DMS 273 treated with DMSO at 0.1 percent for 48 hours (cell line): ENCODE measurements at places on chromosomes 16 and 17.

DNA sequence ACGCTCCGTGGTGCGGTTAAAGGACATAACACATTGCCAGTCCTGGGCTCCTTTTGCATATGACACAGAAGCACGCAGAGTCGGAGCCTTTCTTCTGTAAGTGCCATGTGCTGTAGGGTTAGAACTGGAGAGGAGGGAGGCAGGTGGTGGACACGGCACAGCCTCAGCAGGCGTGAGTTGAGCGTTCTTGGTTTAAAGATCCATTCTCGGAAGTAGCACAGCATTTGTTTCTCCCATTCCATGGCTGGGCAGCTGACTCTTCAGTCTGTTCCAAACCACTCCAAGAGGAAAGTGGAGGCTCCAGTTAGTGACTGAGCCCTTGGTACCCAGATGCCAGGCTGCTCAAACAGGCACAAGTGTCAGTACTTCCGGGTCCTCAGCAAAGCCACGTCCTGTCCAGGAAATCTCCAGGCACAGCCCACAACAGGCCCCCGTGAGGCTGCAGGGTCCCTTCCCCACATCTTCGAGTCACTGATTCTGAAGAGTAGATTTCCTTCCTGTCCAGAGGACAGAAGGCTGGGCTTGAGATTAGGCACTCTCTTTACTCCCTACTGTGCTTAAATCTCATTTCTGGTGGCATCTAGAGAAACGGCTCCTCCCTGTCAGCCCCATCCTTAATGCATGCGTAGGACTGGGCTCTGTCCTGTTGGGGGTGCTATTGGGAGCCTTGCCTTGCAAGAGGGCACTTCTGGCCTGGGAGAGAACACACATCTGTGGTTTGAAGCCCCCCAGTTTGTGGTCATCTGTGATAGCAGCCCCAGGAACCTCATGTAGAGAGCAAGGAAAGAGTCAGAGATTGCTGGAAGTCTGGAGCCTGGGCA, 39.6 kb upstream of the NAT9 start:
- DNase-seq, result no peak

DNA sequence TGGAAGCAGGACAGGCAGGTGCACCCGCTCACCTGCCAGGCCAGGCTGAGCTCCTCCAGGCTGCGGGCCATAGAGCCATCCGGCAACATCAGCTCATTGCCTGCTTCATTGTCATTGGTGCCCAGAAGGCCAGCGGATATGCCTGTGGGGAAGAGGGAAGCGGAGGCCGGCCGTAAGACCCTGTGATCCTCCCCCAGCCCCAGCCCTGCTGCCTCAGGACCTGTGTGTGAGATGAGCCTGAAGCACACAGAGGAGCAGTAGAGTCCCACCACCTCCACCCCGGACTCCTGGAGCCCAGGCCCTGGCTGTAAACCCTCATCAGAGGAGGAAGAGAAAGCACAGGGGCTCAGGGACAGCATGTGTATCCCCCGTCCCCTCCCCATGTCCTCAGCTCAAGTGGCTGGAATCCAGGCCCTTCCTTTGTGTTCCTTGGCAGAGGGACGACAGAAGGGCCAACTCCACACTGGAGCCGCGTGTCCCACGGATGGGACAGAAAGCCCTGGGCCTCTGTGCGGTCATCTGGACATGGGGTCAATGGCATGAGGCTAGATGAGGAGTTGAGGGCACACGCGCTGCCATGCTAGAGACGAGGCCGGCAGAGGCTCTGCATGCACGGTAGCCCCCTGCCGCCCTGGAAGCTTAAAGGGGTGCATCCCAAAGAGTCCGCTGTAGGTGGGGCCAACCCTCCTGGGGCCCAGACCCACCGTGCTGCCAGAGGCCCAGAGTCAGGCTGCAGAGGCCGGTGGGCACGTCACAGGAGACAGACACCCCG, 39.1 kb downstream of the RMI2 start:
- no peak for DNase-seq

GRCh38 chr16:4991754-4992153, 33.6 kb downstream of the SEC14L5 start:
- DNase-seq, result no peak

DNA sequence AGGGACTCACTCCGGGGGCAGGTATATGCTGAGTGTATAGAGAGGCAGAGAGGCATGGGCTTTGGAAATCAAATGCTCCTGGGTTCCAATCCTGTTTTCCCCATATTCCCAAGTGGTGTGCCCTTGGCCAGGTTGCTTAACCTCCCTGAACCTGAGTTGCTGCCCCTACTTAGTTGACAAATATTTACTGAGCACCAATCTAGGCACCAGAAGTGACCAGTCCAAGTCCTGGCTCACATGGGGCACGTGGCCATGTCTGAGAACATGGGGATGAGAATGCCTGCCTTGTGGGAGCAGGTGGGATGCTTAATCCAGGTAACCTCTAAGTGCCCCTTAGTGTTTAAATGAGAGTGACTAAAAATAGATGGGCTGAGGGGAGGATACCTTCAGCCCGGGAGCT, 4.2 kb downstream of the SOCS3 start:
- DNase-seq, result no peak

- DNase-seq, result peak; percentile 35
Observed at GRCh38 chr17:47802341-47803022, 19.1 kb downstream of the OSBPL7 start.

- DNase-seq, result no peak
Observed at GRCh38 chr17:21174186-21174585, 39.8 kb downstream of the TMEM11 start.

DNA sequence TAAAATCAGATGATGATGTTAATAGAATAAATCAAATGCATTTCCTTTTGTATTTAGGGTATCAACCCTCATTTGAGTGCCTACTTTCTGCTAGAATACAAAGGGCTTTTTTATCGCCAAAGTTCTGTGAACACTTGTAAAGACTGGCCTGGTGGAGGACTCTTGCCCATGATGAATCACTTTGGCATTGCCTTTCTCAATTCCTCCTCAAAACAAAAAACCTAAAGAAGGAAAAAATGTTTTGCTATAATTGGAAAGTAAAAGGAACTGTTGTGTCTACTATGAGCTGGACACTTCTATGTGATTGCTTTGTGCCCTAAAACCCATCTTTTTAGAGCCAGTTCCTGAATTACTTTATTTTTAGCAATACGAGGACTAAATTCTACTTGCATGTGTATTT, 13.0 kb upstream of the DHRS11 start:
- no peak for DNase-seq

- DNase-seq, result no peak
Observed at GRCh38 chr17:78818932-78819331, 21.7 kb downstream of the USP36 start.

DNA sequence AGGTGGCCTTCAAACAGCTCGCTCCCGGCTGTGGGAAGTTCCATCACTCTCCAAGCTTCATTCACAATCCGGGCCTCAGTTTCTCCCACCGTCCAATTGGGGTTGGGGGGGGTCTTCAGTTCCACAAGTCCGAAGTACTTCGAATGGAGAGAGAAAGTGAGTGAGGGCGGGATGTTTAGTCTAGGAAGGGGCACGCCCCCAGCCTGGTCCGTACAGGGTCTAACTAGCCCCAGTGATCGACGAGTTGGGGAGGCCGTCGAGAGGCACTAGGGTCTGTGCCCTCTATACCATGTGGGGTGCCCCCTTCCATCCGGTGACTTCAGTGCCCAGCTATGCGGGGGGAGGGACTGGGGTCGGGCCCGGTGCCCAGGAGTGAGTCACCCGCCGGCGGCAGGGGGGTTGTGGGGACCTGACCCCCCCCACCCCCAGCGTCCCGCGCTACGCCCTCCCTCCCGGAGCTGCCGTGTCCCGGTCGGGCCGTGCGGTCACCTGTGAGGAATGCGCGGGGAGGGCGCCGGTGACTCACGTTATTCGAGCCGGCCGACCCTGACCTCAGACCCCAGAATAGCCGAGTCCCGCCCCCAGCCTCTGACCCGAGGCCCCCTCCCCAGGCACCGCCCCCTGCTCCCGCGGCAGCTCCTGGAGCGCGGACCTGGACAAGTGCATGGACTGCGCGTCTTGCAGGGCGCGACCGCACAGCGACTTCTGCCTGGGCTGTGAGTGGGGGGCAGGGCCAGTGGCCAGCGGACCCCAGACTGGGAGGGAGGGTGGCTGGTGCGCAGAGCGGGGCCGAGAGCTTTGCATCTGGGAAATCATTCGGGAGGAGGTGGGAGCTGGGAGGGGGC, 658 bp downstream of the TNFRSF12A start:
- no peak for DNase-seq

DNA sequence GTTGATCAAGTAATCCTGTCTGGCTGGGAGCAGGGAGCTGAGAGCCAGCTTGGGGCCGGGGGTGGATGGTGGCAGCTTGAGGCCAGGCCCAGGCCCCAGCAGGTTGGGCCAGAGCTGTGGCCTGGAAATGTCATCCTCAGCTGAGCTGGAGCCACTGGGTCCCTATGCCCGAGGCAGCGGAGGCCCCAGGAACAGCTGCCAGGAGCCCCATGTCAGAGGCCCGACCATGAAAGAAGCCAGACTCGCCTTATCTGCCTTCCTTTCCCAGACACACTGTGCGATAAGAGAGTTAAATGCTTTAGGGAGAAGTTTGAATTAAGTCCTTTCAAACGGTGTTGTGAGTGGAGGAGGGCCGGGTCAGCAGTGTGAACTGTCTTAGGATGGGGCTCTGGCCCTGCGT, 3.5 kb downstream of the SMTNL2 start:
- DNase-seq, result no peak

DNA sequence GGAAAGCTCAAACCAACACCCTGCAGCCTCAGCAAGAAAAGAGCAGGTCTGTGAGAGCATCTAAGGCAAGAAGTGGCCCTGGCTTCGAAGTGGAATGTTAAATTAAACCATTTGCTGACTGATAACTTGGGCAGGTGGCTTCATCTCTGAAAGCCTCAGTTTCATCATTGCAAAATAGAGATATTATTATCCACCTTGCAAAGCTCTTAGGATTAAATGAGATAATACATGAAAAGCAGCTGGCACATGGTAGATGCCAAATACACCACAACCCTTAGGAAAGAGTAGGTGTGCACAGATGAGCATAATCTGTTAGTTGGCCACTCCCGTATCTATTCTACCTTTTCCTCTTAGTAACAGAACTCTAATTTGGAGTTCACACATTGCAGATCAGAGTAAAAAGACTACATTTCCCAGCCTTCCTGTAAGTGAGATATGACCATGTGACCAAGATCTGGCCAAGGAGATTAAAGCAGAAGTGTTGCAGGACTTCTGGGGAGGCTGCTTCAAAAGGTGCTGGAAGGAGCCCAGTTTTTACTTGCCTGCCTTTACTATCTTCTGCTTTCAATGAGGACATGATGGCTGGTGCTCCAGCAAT, 288.7 kb downstream of the SOX9 start:
- no peak for DNase-seq

DNA sequence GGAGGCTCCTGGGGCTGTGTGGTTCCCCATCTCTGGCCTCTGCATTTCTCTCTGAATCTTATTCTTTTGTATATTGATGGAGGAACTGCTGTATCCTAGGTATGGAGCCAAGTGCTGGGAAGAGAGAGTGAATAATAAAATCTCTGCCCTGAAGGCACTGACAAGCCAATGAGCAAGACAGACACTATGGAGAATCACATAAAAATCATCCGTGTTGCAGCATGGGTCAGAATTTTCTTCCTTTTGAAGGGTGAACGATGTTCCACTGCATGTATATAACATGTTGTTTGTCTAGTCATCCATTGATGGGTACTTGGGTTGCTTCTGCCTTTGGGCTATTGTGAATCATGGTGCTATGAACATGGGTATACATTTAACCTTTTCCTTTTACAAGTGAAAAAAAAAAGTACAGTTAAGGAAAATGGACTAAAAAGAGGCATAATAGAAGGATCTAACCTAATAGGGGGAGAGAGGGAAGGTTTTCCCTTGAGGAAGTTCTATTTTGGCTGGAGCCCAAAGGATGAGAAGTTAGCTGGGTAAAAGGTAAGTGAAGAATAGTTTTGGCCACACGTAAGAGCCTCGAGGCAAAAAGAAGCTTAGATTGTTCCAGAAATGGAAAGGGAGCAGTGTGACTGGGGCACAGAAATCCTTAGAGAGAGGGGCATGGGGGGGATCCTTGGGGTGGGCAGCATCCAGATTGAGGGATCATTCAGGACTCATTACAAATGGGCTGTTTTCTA, 32.3 kb upstream of the GNA13 start:
- DNase-seq, result no peak

DNA sequence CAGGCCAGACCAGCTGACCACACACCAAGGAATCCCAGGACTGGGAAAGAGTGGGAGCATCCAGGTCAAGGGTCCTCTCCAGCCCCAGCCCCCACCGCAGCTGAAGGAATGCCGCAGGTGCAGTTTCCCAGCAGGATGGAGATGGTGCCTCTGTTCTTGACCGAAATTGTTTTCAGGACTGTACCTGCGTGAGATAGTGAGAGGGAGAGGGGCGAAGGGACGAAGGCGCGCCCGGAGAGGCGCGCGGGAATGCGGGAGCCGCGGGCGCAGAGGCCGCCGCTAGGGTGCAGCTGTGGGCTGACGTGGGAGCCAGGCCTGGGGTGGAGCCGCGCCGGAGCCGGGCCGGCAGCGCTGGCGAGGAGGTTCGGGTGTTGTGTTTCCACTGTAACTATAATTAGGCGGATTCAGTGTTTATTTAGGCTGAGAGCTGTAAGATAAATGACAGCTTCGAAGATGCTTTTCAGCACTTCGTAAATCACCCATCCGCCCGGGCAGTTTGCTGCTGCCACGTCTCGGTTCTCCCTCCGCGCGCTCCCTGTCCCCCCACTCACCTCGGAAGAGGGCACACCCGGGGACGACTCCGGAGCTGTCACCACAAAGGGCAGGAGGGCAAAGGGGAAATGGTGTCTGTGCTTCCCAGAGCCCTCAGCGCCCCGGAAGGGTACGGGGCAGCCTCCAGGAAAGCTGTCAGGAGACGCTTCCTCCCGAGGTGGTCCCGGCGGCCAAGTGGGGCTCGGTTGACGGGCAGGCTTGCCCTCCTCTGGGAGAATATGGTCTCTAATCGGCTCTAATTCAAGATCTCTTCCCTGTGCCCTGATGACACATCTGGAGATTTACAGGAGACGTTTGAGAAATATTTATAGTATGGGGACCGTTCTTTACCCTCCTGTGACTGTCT, 38.2 kb downstream of the HOXB1 start:
- no peak for DNase-seq

DNA sequence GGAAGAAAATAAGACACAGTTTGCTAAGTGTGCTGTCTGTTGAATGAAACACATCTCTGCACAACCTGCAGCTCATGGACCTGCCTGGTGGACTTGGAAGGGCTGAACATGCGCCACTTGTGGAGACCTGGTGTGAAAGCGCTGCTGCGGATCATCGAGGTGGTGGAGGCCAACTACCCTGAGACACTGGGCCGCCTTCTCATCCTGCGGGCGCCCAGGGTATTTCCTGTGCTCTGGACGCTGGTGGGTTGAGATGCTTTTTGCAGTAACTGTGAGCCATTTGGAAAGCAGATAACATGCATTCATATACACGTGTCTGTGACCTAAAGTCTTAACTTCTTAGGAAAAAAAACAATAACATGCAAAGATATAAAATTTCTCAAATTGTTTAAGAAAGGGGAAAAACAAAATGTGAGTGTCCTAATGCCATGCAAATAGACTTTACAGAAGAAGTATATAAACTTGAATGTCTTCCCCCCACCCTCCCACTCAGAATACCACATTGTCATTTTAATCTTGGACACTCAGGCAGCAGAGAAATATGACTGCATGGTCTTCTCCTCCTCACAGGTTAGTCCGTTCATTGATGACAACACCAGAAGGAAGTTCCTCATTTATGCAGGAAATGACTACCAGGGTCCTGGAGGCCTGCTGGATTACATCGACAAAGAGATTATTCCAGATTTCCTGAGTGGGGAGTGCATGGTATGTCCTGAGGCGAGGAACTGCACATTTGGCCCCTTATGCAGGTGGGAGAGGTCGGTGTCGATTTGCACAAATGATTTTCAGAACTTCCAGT, 65.6 kb downstream of the SEC14L1 start:
- no peak for DNase-seq

- DNase-seq, result no peak
Observed at GRCh38 chr16:81790830-81791435, 11.8 kb downstream of the PLCG2 start.
